Stomach (tissue), 19 donors: ENCODE measurements at places on chromosomes 7 and 10. TPM values are rescaled to one million over a fixed set of nuclear protein-coding genes. Genes with fewer than 3 reads are reported as not detected.

DNA sequence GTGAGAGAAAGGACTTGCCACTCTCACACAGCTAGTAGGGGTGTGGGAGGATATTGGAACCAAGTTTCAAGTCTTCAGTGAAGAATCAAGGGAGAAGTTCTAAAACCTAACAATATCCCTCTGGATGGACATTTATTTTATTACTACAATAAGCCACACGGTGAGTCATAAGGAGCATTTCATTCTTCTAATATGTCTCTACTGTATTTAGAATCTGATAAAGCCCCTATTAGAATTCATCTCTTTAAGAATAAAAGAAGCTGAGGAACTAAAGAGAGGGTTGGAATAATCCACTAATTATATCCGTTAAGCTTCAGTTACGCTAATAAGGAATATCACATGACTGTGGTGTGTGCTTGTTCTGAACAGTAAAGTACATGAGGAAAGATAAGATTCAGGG is 40.9 kb upstream of the ATRNL1 start:
- no peak for DNase-seq

FGL2 gene
- total RNA-seq: 8.0 TPM

MYO1G gene
- total RNA-seq: 16.7 TPM

GRCh38 chr10:67114945-67115344 is 189.1 kb downstream of the LRRTM3 start:
- peak; percentile 58 for DNase-seq

GRCh38 chr10:68811314-68812009 is 15.9 kb upstream of the STOX1 start:
- no peak for DNase-seq

- peak; percentile 88 for DNase-seq
Observed at GRCh38 chr7:157337316-157338149, 729 bp downstream of the DNAJB6 start.

DNA sequence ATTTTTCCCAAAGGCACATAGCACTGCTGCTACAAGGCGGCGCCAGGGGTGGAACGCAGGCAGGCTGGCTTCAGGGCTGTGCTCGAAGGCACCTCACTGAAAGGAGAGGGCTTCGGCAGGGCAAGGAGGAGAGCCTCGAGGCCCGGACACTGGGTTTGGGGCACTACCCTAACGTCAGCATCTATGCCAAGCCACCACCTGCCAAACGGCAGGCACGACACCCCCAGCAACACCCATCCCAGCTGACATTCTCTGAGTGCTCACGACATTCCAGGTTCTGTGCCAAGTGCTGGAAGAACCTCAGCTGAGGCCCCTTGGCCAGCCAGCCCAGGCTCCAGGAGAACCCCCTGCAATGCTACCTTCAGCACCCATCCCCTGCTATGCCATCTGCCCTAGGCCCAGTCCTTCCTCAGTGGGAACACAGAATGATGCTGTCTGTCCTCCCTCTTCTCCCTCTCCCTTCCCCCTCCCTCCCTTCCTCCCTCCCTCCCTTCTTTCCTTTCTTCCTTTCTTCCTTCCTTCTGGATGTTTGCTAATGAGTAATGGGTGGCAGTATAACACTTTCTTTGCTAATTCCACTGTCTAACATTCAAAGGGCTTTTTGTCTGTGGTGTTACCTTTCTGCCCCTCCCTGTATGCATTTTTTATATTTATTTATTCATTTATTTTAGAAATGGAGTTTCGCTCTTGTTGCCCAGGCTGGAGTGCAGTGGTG is 24.3 kb downstream of the ZCCHC24 start:
- no peak for DNase-seq

- no peak for DNase-seq
Observed at GRCh38 chr10:82191653-82192052, 316.7 kb downstream of the NRG3 start.

DNA sequence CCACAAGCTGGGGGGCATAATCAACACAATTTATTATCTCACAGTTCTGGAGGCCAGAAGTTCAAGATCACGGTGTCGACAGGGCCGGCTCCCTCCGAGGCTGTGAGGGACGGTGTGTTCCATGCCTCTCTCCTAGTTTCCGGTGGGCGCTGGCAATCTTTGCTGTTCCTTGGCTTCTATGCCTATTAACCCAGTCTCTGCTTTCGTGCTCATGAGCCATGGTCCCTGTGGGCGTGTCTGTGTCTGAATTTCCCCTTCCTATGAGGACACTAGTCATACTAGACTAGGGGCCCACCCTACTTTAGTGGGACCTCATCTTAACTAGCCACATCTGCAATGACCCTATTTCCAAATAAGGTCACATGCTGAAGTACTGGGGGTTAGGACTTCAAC is 29.4 kb downstream of the HIPK2 start:
- DNase-seq: no peak

DNA sequence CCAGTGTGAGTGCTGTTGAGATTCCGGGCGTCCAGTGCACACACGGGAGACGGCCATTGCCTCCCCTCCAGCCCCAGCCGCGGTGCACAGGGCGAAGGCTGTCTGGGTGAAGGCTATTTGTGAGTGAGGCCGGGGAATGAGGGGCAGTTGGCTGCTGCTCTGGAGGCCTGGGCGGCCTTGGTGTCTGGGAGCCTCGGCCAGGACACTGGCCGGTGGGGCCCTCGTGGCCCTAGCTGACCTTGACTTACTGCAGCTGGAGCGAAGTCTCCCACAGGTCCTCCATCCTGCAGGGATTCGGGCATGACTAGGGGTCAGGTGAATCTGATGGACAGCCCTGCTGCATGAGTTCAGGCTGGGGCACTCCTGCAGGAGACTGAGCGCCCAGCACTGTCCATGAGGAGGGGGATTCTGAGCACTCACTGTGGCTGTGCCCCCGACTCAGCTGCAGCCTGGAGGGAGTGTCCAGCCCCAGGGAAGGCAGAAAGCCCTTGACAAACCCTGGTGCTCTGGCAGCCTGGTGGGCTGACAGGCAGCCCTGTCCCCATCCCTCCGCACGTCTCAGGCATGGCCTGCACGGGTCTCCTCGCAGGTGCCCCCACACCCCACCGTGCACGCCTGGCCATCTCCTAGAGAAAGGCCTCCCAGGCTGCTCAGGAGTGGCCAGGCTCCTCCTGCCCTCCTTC is 52.7 kb upstream of the FAM20C start:
- DNase-seq: no peak

FXYD4 gene
- not detected for total RNA-seq

GRCh38 chr10:92689663-92690210 is at the start of gene HHEX:
Gene HHEX (plus strand): TSS chr10:92689955. CDS start chr10:92689987, 32 bp downstream.
- DNase-seq: peak; percentile 87

GRCh38 chr10:77060913-77061312 is 576.7 kb downstream of the KCNMA1 start:
- no peak for DNase-seq

- DNase-seq: no peak
Observed at GRCh38 chr10:71281646-71282322, 37.3 kb upstream of the SLC29A3 start.

- no peak for DNase-seq
Observed at GRCh38 chr7:46830-47140, 145.6 kb upstream of the FAM20C start.

AKR1C1 gene
- 72.7 TPM for total RNA-seq

DNA sequence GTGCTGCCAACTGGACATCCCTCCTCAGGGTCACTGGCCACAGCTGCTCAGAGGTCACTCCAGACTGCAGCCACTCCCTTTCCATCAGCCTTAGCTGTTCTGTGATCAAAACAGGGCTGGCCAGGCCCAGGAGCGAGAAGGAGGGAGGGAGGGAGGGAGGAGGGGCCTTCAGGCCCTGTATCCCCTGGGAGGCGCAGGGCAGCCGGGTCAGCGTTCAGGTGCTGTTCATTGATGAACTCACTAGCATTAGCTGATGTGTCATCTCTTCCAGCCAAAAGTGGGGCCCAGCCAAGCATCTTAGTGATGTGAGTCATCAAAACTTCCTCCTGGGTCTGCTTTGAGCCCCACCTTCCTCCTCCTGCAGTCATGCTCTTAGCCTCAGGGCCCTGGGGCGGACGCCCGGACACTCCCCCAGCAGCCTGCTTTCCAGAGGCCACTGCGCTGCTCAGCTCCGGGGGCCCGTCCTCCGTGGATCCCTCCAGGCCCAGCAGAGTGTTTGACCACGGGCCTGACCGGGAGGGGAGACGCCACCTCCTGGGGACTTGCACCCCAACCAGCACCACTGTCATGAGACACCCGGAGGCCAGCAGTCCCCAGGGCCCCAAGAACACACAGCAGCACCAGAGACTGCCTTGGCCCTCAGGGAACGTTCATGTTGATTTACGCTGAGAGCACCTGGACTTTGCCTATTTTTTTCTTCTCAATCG is 149.2 kb downstream of the PRKAG2 start:
- DNase-seq: peak; percentile 71

GRCh38 chr10:31123946-31124345 is 92.3 kb upstream of the ZNF438 start:
- no peak for DNase-seq

GRCh38 chr7:30180718-30181117 is 45.9 kb downstream of the MTURN start:
- DNase-seq: no peak

DNA sequence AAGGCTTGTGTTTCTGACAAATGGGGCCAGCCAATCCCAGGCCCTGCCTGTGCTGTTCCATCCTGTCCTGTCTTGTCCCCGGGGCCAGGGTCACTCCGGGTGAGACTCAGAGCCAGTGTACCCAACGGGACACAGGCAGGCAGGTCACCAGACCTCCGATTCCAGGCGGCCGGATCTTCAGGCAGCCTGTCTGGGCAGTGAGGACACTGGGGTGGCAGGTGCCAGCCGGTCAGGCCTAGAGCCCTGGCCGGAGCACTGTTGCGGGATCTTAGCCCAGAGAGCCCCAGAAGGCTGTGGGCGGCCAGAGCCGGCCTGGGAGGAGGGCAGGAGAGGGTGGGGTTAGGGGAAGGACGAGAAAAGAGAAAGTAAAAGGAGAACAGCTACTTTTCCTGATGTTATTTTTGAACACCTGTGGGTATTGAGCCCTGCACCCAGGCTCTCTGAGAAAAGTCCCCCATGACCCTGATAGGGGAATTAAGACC is 134.3 kb upstream of the TNRC18 start:
- DNase-seq: peak; percentile 73

DNA sequence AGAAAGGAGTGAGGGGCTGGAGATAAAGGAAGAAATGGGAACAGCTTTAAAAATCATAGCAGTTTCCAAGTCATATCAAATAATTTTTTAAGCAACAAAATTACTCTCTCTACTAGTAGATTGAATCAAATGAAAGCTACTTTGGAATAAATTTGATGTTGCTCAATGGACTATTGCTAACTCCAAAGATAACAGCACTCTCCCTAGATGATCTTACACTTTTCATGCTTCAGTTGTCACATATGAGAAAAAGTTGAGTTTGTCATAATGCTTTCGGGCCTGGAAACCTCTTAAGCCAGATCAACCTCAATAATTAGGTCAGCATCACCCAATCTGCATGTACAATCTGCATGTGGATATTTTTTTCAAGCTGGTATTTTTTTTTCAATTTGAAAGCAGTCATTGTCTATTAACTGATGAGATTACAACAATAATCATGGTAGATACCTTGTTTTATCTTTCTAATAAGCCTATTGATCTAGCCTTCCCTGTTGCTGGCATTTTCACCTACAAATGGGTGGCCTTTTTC is 31.3 kb downstream of the LIPJ start:
- no peak for DNase-seq

- DNase-seq: peak; percentile 39
Observed at GRCh38 chr10:2165771-2166460, 428.6 kb upstream of the ADARB2 start.

GRCh38 chr10:103692952-103693811 is 162.2 kb downstream of the SH3PXD2A start:
- DNase-seq: no peak

GRCh38 chr7:55382251-55382650 is 17.1 kb downstream of the LANCL2 start:
- no peak for DNase-seq

DNA sequence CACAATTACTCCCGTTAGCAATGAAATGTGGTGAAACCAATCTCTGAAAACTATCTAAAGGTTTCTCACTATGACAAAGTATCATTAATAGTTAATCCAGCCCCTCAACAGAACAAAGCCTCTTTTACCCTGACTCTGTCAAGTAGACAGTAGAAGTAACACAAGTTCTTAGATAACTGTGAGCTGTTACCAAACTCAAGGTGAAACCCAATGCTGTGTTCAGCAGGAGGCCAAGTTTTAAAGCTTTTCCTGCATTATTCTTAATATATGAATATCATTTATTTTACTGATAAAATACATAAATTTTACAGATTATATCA is 109.1 kb downstream of the SRPK2 start:
- no peak for DNase-seq

TMEM229A gene
- total RNA-seq: not detected

GRCh38 chr7:111051832-111052231 is 39.1 kb upstream of the LRRN3 start:
- DNase-seq: no peak

GRCh38 chr10:62760401-62760800 is 44.1 kb upstream of the ADO start:
- DNase-seq: peak; percentile 36

GRCh38 chr7:27375958-27376357 is 133.4 kb downstream of the EVX1 start:
- DNase-seq: peak; percentile 30

GRCh38 chr7:130957137-130957513 is 223.1 kb upstream of the KLF14 start:
- no peak for DNase-seq

DNA sequence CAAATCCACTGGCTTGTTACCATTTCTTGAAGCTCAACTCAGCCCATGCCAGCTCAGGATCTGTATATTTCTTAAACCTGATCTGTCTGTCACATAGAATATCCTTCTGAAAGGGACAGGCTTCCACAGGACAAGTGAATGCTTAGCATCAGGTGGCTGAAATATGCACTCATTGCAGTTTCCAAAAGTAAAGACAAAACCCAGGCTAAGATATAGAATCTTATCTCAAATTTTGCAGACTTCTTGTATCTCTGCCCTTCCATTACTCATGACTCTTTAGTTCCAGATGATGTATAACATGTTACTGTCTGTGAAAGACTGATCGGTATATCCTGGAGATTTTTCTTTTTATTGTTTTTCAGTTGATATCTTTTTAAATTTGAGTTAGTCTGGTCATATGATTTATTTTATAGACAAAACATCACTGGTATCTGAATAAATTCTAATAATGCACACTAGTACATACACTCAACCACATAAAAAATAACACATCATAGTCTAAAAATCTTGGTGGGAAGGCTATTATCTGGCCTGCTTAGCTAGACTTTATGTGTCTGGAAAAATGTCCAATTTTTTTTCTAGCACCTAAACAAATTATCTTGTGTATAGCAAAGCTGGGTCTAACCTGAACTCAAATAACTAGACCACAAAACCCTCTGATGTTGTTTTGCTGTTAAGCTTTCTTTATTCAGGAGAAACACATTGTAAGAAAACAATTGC is 182.6 kb downstream of the ADAM12 start:
- DNase-seq: no peak

ATRNL1 gene
- 0.72 TPM for total RNA-seq

TMEM176A gene
- total RNA-seq: 116 TPM

DNA sequence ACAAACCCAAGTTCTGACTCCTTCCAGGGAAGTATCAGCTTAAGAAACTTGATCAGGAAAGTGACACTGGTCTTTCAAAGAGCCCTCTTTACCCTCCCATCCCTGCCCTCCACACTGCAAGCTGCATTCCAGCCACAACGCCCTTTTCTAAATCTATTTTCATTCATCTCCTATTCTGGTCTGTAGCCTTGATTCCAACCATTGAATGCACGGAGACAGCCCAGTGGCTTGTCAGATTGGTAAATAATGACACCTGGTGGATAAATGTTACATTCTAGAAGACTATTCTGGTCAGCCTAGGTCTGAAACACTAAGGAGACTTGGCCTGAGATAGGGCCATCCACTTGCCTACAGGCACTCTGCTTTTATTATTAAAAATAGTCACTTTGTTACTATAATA is 20.9 kb downstream of the MORN4 start:
- peak; percentile 63 for DNase-seq

GRCh38 chr10:15325243-15325943 is 45.7 kb downstream of the FAM171A1 start:
- DNase-seq: peak; percentile 51
